ENCODE measurements at places on chromosomes 11 and 22.

DNA sequence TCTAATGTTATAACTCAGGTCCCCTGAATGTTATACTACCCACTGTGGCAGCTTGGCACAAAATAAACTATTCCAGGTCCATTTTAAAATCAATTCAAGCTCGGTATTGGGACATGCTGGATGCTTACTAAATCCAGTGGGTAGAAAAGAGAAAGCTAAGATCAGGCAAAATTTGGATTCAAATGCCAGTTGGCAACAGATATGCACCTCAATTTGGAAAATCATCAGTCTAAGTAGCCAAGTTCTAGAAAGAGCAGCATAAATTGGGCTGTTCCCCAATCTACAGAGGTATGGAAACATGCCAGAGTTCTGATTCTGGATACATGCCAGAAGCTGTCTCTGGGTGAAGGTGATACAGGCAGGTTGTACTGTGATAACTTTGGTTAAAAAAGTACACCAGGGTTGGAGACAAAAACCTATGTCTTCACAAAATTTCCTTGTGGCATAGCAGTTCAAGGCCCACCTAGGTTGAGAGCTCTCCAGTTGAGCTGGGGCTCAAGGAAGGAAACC, 427.8 kb downstream of the LRRC4C start:
- no peak for DNase-seq

GRCh38 chr11:1457856-1458255, 28.7 kb downstream of the MOB2 start:
- DNase-seq: no peak

GRCh38 chr11:2100361-2101170, 38.6 kb downstream of the IGF2 start:
- no peak for DNase-seq

DNA sequence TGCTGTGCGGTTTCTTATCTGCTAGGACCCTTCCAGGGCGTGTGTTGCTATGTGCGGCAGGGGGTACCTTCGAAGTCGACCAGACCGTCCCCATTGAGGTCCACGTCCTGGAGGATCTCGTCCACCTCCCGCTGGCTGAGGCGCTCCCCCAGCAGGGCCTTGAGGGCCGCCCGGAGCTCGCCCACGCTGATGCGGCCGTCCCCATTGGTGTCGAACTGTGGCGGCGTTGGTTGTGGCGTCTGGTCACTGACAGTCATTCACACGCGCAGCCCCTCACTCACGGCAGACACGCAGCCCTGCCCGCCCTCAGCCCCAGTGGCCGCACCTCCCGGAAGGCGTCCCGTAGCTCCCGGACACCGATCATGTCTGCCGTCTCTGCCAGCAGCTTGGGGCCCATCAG, 3.5 kb downstream of the CABP2 start:
- DNase-seq: no peak

DNA sequence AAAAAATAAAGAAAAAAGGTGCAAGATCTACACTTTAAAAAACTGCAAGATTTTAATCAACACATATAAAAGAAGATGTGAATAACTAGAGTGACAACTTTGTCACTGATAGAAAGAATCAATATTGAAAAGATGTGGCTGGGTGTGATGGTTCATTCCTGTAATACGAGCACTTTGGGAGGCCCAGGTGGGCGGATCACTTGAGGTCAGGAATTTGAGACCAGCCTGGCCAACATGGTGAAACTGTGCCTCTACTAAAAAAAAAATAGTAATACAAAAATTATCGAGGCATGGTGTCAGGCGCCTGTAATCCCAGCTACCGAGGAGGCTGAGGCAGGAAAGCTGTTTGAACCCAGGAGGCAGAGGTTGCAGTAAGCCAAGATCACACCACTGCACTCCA, 21.0 kb upstream of the FBLN1 start:
- DNase-seq: no peak

GRCh38 chr22:37808294-37808657, 542 bp downstream of the GCAT start:
- DNase-seq: no peak

- DNase-seq: no peak
Measured at GRCh38 chr22:30013201-30013600, 67.1 kb upstream of the HORMAD2 start.

- peak; percentile 65 for DNase-seq
Measured at GRCh38 chr22:45296628-45297297, 12.0 kb downstream of the UPK3A start.
